G401 (cell line): ENCODE measurements at places on chromosomes 11 and 22.

DNA sequence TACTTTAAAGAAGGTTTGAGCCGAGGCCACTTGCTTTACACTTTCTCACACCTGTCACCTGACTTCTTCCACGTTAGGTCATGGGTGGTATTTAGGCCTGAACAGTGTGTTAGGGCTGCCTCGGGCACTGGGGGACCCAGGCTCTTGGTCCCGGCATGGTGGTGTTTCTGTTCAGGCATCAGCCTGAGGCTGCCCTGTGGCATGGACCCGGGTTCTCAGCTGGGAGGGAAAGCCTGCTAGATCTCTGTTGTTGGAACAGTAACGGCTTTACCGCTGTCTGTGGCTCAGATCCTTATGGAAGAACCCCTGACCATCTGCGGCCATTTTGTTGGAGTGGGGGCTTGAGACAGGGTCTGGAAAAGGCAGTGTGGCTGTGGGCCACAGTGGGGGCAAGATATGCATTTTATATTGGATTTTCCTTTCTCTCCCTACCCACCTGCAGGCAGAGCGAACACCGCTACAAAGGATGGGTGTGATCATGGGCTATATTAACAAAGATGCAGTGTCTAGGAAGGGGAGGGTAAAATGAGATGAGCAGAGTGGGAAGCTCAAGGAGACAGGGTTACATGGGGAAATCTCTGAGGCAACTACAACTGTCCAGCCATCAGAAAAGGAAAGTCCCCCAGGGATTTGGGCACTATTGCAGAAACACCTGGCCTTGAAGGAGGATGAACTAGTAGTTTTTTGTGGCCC, 1.6 kb upstream of the KCNJ11 start:
- no peak for DNase-seq

DNA sequence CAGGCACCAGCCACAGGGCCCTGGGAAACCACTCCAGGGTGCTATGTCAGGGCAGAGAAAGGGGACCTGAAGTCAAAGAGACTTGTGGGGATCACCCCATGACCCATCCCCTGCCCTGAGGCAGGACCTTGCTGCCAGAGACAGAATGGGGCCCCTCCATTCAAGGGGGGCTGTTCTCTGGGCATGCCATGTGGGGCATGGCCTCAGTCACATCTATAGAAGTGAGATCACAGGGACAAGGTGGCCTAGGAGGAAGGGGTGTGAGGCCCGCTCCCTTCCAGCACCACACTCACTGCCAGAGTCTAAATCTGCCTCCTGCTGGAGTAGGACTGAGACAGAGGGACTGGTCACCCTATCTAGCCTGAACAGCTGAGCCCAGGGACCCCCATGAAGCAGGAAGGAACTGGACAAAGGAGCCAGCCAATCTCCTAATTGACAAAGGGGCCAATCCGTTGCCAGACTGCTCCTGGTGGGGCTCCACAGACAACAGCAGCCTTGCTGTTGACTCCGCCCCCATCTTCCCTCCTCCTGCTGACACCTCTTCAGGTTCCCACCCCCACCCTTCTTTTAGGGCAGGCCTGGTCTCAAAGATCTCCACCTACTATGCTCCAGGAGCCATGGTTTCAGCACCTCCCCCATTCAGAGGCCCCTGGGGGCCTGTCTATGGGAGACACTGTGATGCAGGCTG, 26.0 kb downstream of the NEAT1 start:
- DNase-seq = peak; percentile 37

GRCh38 chr22:44153710-44154109, 27.0 kb upstream of the PARVG start:
- DNase-seq = no peak

DNA sequence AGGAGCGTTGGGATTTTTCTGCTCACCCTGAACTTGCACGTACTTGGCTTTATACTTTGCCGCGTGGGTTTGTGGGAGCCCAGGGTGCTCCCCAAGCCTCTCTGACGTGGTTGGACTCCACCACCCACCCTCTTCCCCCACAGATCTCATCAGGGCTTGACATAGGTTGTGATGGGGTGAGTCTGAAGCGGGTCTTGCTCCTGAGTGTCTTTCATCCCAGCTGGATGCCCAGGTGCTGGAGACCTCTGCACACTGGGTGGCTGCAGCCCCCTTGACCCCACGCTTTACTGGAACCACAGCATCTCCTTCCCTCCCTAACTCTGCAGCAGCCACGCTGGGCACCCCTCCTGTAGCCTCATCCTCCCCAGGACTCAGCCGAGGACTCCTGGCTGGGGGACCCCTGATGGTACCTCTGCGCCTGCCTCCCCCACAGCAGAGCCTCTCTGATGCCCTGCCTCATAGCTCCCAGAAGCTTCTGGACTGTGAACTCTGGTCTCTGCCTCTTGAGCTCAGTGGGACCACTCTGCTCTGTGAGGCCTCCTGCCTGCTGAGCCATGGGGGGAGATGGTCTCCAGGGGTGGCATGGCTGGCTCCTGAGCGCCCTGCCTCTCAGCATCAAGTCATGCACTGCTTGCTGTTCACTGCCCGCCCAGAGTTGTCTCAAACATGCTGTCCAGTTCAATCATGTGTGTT, 45.2 kb downstream of the MYEOV start:
- DNase-seq = no peak

GRCh38 chr11:60954421-60954820, 2.4 kb upstream of the SLC15A3 start:
- no peak for DNase-seq

DNA sequence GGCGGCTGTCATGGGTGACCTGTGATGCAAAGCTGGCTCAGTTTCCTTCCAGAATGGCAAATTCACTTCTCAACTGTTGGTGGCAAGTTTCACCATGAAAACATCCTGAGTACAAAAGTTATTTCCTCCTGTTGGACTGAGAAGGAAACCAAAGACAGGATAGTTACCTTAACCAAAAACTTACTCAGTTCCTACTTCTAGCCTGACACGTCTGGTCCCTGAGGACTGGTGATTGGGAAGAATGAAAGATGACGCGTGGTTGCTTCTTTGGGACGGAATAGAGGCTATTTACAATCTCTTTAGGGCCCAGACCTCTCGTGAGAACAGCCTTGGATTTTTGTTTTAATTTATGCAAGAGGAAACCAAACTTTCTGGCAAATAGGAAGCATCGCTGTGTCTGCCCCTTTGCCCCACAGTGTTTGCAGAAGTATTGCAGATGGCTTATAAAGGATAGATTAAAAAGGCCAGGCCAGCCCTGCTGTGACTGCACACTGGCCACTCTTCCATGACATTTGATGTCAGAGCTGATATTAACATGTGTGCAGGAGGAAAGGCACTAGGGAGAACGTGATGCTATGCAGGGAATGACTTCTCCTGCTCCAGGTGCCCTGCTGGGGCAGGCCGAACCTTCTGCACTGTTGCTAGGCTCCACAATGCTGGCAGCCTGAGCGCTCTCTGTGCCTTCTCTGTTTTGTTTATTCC, 7.6 kb downstream of the VPS26B start:
- no peak for DNase-seq

DNA sequence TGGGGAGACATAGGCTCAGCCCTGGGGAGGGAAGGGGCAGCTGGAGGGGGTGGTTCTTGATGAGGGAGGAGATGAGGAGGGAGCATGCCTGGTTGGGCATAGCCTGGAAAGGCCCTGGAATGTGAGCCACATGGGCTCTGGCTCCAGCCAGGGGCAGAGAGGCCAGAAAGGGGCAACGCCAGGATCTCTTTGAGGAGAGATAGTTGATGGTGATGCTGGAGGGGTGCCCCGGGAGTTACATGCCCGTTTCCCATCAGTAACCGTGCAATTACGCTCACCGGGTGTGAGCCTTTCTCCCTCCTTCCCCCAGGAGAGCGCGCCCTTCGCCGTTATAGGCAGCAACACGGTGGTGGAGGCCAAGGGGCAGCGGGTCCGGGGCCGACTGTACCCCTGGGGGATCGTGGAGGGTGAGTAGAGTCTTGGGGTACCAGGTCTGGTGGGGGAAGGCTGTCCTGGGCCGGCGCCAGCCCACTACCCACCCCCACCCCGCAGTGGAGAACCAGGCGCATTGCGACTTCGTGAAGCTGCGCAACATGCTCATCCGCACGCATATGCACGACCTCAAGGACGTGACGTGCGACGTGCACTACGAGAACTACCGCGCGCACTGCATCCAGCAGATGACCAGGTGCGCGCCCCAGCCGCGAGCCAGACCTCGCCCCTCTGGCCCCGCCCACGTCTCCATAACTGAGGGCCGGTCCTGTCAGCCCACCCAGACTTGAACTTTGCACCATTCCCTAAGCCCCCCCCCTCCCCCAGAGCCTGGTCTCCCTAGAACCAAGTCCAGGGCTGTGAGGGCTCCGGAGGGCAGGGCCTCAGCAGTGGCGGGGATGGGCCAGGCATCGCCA, 1.8 kb upstream of the GP1BB start:
- DNase-seq = no peak

DNA sequence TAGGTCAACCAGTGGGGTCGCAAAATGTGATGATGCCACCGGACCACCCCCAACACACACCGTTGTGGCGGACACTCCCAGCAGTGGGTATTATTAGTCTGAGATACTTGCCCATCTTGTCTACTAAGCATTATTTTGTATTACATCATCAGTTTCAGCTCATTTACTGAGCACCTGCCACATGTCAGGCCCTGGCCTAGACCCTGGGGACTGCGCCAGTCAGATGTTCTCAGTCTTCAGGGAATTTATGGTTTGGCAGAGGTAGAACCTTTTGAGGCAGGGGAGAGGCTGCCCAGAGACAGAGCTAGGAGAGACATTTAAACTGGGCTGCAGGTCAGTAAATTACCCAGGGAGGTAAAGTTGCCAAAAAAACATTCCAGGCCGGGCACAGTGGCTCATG, 43.1 kb upstream of the GCAT start:
- DNase-seq = no peak

GRCh38 chr11:60500276-60500910, 7.8 kb downstream of the MS4A12 start:
- DNase-seq = no peak

DNA sequence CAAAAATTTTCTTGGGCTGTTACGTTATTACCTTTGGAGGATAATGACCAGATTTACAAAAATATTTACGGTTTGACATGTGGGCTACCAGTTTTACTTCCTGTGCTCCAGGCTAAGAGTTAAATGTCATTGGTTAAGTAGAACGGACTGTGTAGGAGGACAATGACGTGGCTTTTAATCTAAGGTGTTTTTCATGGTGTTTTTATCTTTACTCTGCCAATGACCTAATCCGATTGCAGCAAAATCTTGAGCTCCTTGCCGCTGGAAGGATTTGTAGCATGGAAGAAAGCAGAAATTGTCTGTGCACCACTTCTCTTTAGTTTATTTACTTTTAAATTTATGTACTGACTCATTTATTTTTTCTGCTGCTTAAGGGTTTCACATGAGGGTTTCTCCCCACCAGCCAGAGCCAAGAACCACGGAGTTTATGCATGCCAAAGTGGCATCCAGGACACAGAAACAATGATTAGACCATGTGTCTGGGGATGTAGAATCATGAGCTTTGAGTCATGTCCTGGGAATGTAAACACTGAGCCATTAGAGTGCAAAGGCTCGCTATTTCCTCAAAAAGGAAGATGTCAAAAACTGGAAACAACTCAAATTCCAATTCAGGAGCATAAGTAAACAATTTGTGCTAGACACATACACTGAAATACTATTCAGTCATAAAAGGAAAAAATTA, 1.9 kb upstream of the CARD16 start:
- no peak for DNase-seq

DNA sequence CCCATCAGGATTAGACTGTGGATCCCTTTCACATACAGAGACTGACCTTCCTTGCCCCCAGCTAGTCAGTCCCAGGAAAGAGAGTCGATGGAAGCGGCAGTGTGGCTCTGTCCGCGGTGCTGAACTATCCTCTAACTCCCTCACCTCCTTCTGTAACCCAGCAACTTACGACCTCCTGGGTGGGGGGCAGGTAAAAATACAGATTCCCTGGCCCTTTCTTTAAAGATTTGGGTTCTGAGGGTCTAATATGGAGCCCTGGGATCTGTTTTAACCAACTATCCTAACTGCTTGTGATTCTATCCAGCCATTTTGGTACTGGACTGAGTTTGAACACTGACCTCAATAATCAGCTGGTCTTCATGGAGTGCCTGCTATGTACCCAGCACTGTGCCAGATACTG, 23.2 kb downstream of the MFNG start:
- no peak for DNase-seq

GRCh38 chr11:104594228-104594958, 303.9 kb downstream of the CASP12 start:
- DNase-seq = no peak

DNA sequence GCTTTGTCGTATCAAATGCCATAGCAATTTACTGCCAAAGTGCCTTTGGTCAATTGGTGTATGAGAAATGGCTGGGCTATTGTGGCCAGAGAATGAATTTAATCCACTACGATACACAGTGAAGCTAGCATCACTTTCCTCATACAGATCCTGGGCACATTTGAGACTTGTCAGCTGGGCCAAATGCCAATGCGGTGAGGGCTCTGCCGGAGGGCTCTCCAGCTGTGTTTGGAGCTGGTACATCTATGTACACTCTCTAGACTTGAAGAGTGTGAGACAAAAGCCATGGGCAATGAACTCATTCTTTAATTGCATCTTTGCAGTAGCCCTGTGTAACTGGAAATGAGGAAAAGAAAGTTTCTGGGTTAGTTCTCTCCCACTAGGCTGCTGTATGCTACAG, 1052.9 kb downstream of the NTM start:
- DNase-seq = no peak

DNA sequence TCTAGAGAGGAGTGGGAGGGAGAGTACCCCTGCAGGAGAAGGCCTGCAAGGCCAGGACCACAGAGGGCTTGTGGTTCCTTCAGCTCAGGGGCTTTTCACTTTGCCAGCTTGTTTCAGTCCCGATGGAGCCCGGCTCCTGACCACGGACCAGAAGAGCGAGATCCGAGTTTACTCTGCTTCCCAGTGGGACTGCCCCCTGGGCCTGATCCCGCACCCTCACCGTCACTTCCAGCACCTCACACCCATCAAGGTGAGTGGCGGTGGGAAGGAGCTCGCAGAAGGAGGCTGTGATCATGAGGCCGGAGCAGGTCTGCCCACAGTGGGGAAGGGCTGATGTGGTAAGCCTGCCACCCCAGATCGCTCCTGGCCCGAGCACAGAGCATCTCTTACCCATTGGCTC, 13.5 kb downstream of the ACP2 start:
- DNase-seq = peak; percentile 56

DNA sequence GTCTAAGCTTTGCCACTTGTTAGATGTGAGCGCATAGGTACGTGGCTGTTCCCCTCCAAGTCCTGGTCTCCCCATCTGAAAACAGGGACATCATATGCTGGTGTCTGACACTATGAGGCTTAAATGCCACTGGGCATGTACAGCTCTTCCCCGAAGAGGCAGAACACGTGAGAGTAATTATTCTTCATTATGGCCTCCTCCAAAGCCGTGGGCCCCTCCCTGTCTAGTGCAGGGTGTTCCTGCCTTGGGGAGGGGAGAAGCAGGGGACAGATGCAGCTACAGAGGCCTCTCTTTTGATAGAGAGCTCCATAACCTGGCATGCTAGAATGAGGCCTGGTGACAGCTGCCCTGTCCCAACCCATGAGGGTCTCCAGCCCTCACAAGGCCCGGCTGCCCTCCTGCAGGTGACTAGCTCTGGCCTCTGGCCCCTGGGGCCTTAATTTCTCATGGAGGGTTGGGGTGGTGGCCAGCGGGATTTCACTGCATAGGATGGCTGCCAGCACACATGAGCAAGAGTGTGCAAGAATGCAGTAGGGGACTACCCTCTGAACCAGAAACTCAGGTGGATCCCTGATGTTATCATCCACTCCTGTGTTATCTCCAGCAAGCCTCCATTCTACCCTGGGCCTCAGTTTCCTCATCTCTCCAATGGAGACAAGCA, 334.6 kb downstream of the MN1 start:
- no peak for DNase-seq

GRCh38 chr11:133070791-133071190, 461.5 kb downstream of the OPCML start:
- DNase-seq = no peak

GRCh38 chr22:44532552-44532951, 34.5 kb upstream of the RTL6 start:
- no peak for DNase-seq
